ENCODE measurements at places on chromosomes 13 and 19. TPM values are rescaled to one million over a fixed set of nuclear protein-coding genes. Genes with fewer than 3 reads are reported as not detected.

DNA sequence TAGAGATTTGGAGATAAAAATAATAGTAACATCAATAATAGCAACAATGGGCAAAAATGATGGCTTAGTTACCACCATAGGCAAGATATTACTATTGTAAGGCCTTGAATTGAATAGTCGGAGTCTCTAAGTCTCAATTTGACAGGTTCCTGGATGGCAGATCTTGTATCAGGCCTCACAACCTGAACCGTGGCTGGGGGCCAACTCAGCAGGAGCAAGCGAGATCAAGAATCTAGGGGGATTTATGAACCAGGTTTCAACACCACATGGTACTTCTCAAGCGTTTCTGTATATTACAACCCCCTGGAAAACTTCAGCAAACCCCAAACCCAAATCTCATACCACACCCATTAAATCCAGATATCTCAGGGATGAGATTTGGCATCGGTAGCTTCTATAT lies 573.8 kb downstream of the LIG4 start:
- DNase-seq = no peak

- DNase-seq = no peak
These were observed 45.3 kb downstream of the ACTN4 start for GRCh38 chr19:38692458-38693379.

Gene OR7A5
- not detected for total RNA-seq

- DNase-seq = no peak
These were observed 3.8 kb upstream of the KCTD12 start for GRCh38 chr13:76890021-76890420.

Gene UNC13A
- total RNA-seq = 0.19 TPM

- DNase-seq = no peak
These were observed 6.0 kb downstream of the MAG start for GRCh38 chr19:35297922-35298321.

GRCh38 chr13:50334944-50335343 lies 319.7 kb downstream of the KCNRG start:
- no peak for DNase-seq

- DNase-seq = no peak
These were observed 435.7 kb downstream of the EFNB2 start for GRCh38 chr13:106099765-106100164.

Gene TNFRSF19
- total RNA-seq = 8.5 TPM

Gene OR7A10
- total RNA-seq = not detected

- DNase-seq = no peak
These were observed 7.0 kb downstream of the FAM124A start for GRCh38 chr13:51229101-51229719.

GRCh38 chr19:39539165-39539517 lies 820 bp downstream of the EID2 start:
- DNase-seq = peak; percentile 60

Gene ACP7
- total RNA-seq = under 0.01 TPM

DNA sequence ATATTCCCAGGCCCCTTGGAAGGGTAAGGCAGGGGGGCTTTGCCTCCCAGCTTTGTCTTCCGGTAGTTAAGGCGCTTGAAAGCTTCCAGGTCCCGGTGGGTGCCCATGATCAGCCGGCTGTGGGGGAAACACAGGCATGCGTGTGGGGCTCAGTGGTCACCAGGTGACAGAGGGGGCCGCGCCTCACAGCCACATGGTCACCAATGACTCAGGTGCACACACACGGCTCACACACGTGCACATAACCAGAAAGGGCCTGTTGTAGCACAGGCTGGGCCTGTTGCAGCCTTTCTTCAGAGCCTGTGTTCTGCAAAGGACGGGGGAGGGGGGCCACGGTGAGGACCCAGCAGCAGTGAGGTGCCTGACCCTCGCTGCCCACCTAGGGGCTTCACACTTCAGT lies 5.9 kb downstream of the NANOS3 start:
- DNase-seq = no peak

Gene C19orf73
- 2.7 TPM for total RNA-seq

Gene ZNF560
- total RNA-seq = 0.05 TPM

Gene SIAH3
- total RNA-seq = 0.14 TPM

DNA sequence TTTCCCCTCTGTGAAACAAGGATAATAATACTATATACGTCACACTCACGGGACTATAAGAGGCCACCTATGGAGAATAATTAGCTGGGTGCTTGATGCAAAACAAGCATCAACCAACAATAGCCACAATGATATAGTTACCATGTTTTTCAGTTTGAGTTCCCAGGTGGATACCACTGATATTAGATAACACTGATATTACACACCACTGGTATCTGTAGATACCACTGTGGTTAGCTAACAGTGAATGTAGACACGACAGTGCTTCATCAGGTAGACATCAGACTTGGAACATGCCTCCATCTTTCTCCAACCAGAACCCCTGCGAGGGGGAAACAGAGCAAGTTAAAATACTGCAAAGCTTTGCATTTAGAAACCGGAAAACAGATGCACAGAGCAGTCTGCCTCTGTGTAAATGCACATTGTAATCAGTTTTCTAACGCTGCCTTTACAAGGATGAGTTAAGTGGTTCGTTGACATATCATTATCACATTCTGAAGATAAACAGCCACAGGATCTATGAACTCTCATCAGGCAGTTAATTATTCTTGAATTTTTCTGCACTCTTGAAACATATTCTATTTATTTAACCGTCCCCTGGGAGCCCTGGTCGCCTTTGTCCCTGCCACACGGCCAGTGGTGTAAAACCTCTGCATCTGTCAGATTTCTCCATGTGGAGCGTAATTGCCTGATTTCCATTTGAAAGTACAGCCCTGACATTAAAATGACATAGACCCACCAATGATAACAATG lies 80.7 kb downstream of the RNASEH2B start:
- no peak for DNase-seq

Gene ZNF429
- 10.7 TPM for total RNA-seq

DNA sequence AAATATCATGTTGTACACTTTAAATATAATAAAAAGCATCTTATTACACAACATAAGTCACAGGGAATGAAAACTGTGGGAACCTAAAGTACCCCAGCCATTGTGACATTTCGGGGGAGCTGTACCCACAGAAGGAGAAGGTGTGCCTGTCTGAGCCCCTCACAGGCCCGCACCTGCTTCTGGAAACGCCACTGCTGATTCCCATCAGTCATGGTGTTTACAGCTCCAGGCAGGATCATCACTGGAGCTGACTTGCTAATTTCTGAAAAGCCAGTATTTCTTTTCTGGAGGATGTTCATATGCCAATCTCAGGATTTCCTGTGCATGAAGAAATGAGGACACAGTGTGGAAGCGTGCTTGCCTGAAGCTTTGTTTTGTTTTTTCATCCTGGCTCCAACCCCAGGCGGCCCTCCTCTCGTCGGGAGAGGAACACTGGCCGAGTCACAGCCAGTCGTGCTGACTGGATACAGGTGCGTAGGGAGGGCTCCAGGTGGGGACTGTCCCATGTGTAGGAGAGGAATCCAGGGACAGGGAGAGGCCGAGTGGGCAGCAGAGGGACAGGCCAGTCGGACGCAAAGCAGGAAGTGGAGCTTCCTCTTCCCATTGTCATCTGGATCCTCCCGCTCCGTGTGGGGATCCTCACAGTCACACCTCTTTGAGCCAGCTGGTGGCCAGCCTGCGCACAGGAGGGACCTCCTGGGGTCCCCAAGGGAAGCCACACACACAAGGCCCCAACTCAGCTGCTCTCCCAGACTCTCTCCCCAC lies 4.2 kb upstream of the ATP12A start:
- no peak for DNase-seq

Gene OR10H1
- not detected for total RNA-seq

- DNase-seq = no peak
These were observed 114.6 kb downstream of the SOX1 start for GRCh38 chr13:112181336-112182067.

- no peak for DNase-seq
These were observed 107.2 kb downstream of the COL4A2 start for GRCh38 chr13:110414283-110414682.

DNA sequence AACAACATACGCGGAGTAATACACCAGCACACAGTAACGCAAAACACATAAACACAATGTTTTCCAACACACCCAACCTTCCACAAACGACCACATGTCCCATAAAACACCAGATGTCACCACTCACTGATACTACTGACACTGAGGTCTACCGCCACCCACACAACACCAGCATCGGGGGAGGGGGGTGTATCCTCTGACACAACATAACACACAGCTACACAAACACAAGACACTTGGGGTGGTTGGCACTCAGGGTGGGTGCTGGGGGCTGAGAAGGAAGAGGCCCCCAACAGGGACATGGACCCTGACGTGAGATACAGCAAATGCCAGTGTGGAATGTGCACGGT lies 1.5 kb upstream of the KCNN4 start:
- no peak for DNase-seq

Gene LEUTX
- total RNA-seq = 0.09 TPM

DNA sequence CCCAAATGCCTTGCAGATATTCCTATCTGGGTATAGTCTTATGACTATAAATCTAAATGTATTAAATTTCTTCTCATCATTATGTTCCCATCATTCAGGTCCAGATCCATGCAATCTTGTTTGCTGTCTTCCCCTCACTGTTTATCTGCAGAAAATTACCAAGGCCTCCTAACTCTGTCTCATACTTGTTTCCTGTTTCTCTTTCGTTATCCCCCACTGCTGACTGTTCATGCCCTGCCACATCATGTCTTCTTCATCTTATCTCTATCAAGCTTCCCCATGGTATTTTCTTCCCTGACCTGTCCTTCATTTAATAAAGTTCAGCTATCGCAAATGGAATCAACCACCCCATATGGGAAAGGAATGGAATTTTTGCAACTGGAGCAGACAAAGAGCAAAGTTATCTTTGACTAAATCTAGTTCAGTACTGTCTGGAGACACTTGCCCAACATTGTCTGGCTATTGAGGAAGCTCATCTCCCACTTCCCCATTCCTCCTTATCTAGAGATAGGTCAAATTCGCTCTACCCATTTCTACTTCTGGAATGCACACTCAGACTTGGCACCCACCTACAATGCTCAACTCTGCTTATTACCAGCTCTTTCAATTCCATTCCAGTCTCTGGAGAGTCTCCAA lies 1358.1 kb downstream of the EFNB2 start:
- DNase-seq = no peak

DNA sequence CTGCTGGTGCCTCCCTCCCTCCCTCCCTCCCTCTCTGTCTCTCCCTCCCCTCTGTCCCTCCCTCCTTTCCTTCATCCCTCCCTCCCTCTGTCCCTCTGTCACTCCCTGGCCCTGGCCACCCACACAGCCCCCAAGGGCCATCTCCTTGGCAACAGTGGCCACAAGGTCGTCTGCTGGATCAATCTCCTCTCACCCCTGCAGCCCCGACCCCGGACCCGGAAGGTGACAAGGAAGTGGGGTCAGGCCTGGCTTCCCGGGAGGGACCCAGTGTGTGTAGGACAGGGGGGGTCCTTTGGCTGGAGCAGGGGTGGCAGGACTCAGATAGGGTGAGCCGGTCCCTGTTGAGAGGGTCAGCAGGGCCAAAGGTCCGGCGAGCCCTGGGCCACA lies 21.9 kb upstream of the TCF3 start:
- no peak for DNase-seq

DNA sequence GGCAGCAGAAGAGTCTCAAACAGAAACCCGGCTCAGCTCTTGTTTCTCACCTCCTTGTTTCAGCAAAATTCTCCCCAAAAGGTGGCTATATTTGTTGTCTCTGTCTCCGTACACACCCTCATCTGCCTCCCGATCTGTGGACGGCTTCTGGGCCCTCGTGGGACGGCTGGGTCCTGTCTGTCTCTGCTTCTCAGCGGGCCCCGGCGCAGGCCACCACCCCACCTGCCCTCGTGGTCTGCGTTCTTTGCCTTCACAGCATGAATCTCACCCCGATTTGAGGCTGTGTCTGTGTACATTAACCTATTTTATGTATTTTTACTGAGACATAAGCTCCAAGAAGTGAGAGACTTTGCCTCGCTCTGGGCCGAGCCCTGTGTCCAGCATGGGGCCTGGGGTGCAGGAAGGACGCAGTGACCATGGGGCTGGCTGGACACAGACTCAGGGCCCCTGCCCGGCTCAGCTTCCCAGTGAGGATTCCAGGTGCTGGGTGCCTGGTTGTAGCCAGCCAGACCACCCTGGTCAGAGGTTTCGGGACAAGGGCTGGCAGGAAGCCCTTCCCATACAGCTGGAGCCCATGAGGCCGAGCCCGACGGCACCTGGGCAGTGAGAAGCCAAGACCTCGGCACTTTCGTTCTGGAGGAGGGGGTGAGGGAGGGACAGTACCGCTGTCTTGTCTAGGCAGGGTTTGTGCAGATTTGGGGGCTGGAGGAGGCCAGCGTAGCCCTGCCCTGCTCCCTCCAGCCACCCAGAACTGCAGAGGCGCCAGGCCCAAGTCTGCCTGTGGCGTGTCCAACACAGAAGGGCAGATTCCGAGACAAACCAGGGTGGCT lies 78.5 kb upstream of the MCF2L start:
- no peak for DNase-seq
